Endothelial cell of umbilical vein (primary cell): ENCODE measurements at places on chromosomes 4 and X.

DNA sequence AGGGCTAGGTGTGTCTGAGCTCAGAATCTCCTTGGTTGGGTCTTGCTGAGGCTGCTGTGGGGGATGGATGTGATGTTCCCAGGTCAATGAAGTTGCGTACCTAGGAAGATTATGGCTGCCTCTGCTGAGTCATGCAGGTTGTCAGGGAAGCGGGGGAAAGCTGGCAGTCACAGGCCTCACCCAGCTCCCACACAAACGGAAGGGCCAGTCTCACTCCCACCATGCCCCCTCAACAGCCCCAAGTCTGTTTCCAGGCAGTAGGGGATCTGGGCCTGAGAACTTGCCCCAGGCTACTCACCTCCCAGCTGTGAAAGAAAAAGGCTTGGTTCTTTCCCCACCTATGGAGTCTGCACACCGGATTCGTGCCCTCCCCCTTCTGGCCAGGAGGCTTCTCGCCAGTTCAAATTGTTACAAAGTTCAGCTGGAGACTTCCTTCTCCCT, 72.9 kb downstream of the WDR44 start:
- DNase-seq, result no peak

GRCh38 chrX:49129427-49129826, 5.9 kb upstream of the GPKOW start:
- no peak for DNase-seq

DNA sequence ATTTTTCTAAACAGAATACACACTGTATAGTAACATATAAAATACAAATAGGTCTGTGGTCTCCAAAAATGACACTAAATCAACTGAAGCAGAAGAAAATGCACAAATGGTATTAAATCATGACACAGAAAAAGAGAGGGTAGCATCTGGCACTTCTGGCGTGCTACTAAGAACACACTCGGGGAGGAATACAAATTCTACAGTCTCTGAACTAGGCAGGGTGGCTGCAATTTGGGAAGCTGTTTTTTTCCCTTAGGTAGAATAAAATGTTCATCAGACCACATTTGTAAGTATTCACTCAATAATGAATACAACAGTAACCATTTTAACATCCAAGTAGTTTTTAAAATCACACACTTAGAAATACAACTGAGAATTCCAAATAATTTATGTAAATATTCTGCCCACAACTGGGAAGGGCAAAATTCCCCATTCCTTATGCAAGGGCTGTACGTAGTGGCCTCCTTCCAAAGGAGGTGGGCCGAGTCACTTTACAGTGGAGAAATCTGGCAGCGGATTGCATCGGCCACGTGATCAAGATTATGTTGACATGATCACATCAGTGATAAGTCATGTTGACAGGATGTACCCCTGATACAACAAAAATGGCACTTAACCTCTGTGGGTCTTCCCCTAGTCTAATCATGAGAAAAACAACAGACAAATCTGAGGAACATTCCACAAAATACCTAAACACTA, 101.1 kb downstream of the TSPAN5 start:
- DNase-seq, result peak; percentile 70

DNA sequence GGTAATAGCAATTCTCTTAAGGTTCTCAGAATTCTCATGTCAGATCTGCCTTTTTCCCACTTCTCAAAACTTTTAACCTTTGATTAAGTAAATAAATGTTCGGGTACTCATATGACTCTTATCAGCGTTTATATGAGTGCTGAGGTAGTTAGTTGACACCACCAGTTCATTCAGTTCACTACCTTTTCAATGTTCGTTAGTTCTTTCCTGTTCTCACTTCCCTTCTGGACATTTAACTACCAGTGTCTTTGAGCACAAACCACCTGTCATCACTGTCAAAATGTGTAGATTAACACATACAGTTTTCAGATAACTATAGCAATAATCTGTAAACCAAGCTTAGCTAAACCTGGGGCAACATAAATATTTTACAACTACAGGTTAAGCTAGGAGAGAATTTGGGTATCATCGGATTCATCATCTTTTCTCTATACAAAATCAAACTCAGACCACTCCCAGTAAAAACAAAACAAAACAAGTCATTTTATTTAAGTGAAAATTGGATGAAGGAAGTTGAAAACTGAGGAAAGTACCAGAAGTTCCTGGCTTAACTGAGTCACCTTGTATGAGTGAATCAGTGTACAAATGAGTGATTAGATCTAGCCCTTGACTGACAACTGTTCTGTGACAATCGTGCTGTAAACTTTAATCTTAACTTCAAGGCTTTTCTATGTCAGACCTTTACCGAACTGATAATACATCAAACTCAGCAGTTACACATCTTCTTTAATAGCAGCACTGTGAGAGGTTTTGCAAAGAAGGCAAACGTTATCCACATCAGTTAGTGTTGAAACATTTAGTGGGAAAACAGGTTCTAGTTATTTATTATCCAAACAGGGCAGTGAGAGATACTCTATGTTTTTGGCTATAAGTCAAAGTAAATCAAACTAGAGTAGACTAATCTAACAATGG, 41.9 kb downstream of the ARHGEF38 start:
- DNase-seq, result peak; percentile 2

GRCh38 chr4:74996996-74997395, 64.1 kb downstream of the PARM1 start:
- DNase-seq, result no peak

DNA sequence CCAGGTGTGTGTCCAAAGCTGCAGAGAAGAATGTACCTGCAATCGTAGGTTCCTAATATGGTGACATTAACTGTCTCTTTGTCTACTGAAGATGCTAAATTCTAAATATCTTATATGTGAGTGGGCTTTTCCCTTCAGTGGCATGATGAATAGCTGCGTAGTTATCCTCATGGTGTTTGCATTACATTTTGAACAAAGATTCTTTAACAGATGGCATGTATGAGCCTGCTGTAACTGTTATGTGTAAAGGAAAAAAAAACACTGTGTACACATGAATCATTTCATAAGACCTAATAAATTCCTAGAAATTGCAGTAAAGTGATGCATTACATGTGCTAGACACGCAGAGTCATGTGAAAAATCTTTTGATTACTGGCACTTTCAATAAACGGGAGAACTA, 288.0 kb downstream of the SH2D1A start:
- no peak for DNase-seq

DNA sequence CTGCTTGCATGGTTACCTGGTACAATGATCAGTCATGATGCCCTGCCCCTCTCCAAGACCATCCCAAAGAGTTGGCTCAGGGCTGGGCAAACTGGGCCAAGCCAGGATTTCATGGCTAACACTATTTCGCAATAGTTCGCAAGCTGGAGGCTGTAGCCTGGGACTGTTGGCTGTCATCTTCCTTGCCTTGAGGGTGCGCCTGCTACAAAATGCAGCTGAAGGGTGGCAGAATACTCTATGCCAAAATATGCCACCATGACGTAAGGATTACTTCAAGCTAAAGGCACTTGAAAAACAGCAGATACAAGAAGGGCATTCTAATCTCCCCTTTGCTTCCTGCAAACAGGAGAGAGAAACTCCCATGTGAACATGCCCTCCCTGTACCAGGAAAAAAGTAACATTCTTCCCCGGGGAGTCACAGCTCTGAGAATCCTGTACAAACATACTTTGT, 21.0 kb downstream of the SAT1 start:
- DNase-seq, result peak; percentile 86

- DNase-seq, result peak; percentile 61
Observed at GRCh38 chrX:130770615-130771014, 132.4 kb downstream of the ENOX2 start.

GRCh38 chrX:129540068-129540653, at the start of gene OCRL:
OCRL (plus strand) TSS chrX:129540259; CDS start chrX:129540440, 181 bp downstream.
- peak; percentile 66 for DNase-seq
